Germinal center (tissue), 1 donor: ENCODE measurements at places on chromosomes 11 and 22.

- DNase-seq = no peak
Measured at GRCh38 chr22:38402204-38402603, 52.8 kb downstream of the KCNJ4 start.

GRCh38 chr11:57325735-57326048, 940 bp upstream of the TNKS1BP1 start:
- DNase-seq = peak; percentile 26

DNA sequence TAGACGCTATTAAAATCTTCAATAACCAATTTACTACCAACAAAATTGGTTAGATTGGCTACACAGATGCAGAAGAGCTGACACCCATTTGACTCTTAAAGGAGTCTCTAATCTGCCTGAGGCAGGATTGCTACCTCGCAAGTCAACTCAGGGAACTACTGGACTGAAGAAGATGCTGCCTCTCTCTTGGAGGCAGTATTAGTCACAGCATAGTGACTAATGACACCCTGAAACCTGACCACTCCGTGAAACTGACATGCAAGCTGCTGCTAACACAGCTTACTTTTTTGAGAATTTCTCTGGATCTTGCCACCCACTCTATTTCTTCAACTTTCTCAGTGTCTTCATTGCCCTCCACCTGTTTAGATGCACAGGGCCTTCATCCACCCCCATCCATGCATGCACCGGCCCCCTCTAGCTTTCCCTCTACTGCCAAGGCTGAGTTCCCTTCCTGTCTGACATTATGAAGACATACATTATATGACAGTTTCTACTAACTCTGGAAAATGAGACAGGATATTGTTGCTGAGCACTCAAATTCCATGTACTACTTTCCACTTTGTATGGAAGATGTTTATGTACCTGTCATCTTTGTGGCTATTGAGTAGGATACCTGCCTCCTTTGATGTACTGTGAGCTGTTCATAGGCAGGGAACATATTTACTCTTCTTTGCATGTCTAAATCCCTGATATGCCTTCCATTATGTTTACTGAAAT, 183.2 kb downstream of the MSANTD4 start:
- DNase-seq = no peak

- no peak for DNase-seq
Measured at GRCh38 chr22:44623771-44624510, 78.1 kb upstream of the PRR5 start.

- DNase-seq = no peak
Measured at GRCh38 chr11:93169950-93170561, 27.7 kb downstream of the SLC36A4 start.

- no peak for DNase-seq
Measured at GRCh38 chr11:121300972-121301699, 8.6 kb downstream of the SC5D start.

DNA sequence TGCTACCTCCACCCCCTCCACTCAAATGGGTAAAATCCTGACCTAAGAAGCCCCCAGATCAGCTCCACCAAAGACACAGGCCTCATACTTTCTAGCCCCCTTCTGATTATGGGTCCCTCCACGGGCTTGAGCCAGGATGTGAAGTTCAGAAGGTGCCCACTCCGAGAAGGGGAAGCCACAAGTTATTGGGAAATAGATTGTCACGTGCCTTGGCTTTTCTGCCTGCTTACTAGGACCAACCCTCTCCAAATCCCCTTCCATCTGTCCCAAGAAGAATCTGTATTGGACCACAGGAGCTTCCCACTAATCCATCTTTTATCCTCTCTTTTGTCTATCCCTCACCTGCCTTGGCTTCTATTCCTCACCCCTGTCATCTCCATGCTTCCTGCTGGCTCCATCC, 3.0 kb upstream of the NRGN start:
- DNase-seq = no peak

DNA sequence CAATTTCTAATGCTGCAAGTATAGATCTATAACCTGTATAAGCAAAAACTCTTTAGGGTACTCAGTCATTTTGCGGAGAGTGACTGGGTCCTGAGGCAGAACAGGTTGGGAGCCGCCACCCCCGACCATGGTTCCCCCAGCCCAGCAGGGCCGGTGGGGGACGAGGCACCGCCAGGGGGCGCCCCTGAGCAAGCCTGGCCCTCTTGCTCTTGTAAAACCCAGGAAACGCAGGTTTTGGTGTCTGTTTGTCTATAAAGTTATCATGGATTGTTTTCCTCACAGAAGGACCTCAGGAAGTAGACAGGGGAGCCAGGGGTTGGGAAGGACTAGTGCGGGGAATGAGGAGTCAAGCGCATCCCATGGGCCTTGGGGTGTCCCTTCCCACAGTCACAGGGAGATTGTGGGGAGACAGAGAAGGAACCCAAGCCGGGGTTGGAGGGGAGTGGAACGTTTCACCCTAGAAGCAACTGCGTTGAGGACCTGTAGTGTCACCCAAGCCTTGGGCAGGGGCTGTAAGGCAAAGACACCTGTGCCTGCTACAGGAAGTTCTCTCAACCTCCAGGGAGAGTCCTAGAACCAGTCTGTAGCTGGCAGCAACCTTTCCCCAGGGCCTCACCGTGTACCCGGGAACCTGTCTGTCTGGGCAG, 26.4 kb downstream of the KCTD17 start:
- DNase-seq = peak; percentile 88

- DNase-seq = peak; percentile 28
Measured at GRCh38 chr22:40237241-40237640, 59.5 kb downstream of the TNRC6B start.

DNA sequence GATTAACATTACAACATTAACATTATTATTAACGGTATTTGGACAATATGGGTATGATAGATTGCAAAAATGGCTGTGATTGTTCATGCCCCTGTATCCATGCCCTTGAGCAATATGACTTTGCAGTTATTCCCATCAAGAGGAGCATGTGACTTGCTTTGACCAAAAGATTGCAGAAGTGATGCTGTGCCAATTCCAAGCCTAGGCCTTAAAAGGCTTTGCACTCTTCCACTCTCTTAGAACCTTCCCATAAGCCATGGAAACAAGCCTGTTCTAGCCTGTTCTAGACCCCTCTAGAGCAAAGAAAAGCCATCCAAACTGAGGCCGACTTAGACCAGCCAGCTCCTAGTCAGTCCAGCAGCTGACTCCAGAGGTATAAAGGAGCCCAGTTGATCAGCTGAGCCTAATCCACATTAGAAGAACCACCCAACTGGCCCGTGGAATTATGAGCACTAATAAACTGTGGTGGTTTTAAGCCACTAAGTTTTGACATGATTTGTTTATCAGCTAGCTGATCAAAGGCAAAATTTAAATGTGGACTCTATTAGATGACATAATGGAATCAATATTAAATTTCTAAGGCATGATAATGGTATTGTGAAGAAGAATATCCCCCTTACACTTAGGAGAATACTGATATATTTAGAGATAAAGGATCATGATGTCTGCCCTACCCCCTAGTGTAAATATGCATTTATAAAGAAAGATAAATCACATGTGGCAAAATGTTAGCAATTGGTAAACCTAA, 28.6 kb downstream of the RAB30 start:
- no peak for DNase-seq

DNA sequence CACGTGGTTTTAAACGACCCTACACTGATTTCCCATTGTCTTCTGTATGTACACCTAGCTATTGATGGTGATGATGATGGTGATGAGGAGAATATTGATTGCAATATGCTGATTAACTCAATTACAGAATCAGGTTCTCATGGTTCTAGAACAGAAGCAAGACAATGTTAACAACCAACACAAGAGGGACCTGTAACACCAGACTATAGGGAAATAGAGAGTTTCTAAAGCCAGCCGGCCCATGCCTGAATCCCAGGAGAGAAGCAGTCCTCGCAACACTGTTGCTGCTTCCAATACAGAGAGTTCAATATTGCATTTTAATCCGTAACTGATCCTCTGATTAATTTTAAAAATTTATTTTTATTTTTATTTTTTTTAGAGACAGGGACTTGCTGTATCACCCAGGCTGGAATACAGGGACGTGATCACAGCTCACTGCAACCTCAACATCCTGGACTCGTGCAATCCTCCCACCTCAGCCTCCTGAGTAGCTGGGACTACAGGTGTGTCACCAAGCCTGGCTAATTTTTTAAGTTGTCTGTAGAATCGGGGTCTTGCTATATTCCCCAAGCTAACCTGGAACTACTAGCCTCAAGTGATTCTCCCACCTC, 22.2 kb upstream of the UBASH3B start:
- DNase-seq = peak; percentile 40

DNA sequence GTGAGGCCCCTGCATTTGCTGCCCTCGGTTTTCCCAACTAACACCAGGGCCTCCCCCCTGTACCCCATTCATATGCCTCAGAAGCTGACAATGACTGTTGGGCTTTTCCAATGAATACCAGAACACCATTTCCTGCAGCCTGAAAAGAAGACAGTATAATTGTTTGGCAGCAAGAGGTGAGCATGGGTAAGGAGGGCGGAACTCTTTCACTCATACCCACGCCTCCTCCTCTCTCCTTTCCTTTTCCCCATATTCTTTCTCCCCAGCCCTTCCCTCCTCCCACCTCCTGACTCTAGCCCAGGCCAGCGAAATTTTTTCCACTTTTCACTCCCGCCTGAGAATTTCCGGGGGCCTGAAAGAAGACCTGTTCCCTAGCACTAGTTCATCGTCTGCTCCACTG, 58.0 kb upstream of the CHST1 start:
- no peak for DNase-seq

DNA sequence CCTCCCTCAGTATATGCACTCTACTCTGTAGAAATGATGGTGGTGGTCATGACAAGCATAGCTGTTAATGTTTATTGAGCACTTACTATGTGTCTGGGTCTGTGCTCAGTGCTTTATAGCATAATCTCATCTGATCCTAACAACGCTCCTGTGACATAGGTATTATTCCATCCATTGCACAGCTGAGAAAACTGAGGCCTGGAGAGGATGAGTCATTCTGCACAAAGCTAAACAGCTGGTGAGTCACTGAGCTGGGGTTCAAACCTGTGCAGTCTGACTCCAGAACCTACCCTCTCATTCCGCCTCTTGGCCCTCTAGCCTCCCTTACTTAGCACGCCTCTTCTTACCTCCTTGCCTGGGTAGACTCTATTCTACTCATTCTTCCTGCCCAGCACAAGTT, 41.7 kb downstream of the PRDM11 start:
- DNase-seq = no peak

GRCh38 chr11:47020793-47021526, 84.4 kb downstream of the CSTPP1 start:
- no peak for DNase-seq

- no peak for DNase-seq
Measured at GRCh38 chr11:26930518-26931247, 63.2 kb upstream of the FIBIN start.

DNA sequence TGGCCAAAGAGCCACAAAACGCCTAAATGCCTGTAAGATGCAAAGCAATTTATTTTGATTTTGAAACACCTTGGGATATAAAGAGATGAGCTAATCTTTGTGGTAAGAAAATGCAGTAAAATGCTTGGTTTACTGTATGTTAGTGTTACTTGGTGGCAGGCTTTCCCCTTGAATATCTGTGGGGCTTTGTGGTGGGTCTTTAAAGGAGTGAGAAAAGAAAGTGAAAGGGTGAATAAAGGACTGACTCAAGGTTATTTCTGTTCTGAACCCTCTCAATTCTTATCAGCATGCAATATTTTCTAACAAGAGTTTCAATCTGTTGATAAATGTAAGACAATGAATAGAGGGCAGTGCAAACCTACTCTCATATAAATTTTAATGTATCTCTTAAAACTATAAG, 1555.9 kb upstream of the RAG2 start:
- DNase-seq = no peak

DNA sequence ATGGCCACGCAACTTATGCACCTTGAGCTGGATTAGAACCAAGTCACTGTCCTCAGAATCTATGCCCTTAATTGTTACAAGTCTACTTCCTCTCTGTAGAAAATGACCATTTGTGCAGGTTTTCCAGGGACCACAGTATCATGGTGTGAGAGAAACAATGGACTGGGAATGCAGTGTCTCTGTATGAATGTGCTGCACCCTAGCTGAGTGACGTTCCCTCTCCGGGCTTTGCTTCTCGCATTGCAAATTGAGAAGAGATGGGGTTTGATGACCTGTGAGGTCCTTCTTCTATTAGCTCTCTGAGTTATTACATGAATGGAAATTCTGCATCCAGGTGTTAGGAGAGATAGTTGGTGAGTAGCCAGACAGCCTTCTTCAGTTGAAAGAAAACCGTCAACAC, 1052.3 kb downstream of the NTM start:
- no peak for DNase-seq

DNA sequence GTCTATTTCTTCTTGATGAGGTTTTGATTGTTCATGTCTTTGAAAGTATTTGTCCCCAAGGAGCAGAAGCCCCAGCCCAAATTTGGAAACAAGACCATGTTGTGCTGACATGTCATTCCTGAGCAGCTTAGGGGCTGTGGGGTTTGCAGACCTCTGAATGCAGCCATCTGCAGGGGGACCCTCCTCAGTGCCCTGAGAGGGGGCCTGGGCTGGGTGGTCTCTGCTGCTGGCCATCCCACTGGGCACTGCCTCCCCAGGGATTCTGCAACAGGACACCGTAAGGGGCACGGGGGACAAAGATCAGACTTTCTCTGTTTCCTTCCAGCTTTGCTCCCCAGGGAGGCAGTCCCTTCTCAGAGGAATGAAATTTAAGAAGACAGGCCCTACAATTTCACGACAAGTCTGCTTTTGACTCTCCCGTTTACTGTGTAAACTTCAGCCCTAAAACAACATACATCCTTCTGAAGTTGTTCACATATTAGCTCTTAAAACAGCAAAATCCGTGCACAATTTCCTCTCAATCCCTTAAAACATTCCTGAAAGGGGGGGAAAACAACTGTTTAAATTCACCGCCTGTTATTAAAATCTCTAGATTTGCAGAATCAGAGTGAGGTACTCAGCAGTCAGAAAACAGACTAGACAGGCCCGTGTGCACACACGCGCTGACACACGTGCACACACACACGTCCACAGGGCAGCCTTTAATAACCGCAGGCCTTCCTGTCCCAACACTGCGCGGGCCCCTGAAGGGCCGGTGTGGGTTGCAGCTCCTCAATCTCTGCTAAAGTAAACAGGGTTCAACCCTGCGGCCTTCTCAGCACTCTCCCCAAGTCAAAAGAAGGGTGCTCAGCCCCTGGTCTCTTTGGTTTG, 109.8 kb downstream of the KCNQ1 start:
- no peak for DNase-seq

- no peak for DNase-seq
Measured at GRCh38 chr11:10322401-10322800, 17.5 kb downstream of the ADM start.

GRCh38 chr22:36081023-36081431, 52.4 kb upstream of the RBFOX2 start:
- DNase-seq = no peak
